NCI-H460 (cell line): ENCODE measurements at places on chromosomes 12 and 14.

GRCh38 chr12:21539797-21540196, 13.7 kb downstream of the SPX start:
- no peak for DNase-seq

- DNase-seq, result no peak
Observed at GRCh38 chr12:13950502-13950901, 30.9 kb downstream of the GRIN2B start.

- DNase-seq, result peak; percentile 30
Observed at GRCh38 chr12:50618864-50619609, 114.3 kb downstream of the DIP2B start.

DNA sequence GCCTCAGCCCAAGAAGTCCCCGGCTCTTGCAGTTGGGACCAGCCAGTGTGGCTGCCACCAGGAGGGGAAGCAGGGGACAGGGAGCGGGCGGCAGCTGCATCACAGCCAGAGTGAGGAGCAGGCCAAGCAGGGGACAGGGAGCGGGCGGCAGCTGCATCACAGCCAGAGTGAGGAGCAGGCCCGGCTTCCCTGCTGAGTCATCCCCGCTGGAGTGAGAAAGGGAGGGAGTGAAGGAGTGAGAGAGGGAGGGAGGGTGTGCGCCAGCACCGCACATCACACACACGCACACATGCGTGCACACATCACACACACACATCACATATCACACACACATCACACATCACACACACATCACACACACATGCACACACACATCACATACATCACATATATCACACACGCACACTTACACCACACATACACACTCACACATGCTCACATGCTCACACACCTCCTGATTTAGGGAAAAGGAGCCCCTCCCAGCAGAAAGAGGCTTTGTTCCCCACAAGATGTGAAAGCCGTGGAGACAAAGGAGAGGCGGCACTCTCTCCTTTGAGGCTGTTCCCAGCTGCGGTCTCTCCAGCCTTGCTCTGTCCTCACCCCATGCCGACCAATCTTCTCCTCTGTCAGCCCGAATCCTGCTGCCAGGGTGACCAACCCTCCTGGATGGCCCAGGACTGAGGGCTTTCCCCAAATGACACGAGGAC, 16.7 kb upstream of the ZDHHC22 start:
- DNase-seq, result peak; percentile 73

DNA sequence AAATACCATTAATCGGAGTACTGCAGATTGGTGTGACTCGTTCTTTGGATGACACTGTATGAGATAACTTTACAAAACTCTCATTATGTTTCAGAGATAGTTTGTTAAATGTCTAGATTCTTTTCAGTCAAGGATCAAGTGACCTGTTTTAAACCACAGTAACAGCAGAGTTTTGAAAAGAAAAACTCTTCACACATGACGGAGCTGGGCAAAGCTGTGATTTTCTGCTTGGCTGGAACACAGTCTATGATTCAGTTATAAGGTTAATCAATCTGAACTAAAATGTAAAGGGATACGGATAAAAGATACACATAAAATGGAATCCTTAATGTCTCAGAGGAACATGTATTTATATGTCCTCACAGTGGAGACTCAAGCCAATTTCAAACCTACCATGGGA, 573.2 kb downstream of the PRKD1 start:
- no peak for DNase-seq

DNA sequence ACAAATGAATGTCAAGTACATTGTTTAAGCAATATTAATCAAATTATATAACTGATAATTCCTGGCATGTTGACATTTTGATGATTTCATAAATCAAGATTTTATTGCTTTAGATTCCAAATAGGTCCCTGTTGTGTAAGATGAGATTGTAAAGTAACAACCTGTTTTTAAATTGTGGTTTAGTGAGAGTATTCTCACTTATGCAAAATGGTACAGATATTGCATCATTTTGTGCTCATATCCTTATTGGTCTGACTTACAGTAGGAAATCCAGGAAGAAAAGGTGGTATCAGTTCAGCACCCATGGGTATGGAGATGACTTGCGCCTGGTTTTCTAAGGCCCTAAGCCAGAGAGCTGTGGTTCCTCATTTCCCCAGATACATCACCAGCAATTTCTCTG, 165.5 kb downstream of the KIF21A start:
- no peak for DNase-seq

DNA sequence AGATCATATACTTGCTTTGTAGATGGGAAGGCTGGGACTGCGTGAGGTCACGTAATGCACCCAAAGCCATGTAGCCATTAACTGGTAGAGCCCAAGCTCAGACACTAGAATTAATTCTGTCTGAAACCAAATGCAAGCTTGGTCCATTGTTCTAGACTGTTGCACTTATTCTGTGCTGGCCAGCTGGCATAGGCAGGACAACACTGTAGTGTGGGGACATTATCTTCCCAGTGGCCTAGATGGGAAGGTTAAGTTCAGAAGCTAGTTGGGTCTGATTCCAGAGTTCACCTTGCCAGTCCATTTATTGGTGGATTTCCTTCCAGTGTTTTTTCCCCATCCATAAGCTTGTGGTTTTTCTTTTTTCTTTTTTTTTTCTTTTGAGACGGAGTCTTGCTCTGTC, 39.1 kb downstream of the KLC1 start:
- no peak for DNase-seq

DNA sequence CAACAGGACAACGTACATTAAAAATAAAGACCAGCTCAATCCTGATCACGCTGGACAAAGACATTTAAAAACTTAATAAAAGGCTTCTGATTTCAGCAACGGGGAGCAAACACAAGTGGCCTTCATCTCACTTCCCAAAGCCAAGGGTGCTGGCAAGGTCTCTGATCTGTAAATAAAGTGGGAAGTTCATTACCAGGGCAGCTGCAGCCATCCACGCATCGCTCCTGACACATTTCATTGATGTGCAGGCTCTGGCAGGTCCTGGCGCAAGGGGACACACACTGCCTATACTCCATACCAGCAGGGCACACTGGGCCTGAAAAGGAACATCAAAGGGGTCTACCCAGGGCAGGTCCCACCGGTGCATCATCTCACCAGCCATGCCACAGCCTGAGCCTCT, 51.0 kb downstream of the VWF start:
- DNase-seq, result no peak

GRCh38 chr12:120678572-120678971, 8.4 kb upstream of the MLEC start:
- no peak for DNase-seq

DNA sequence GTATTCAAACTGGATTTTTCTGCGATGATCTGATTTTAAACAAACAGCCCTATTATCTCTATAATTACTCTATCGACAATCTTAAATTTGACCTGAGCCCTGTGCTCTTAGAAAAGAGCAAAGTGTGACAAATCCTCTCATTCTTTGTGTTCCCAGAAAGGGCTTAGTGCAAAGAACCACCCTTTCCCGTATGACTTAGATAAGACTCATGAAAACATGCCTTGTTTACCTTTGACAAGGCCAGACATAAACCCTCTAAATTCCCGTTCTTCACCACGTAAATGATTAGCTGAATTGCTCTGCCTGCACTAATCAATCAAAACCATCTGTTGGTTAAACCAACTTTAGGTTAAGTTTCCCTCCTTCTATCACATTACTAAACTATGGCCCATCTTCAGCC, 285.7 kb upstream of the SEL1L start:
- no peak for DNase-seq

- peak; percentile 42 for DNase-seq
Observed at GRCh38 chr12:130031571-130032189, 127.9 kb upstream of the TMEM132D start.
